ENCODE measurements at places on chromosomes 11 and 22. TPM values are rescaled to one million over a fixed set of nuclear protein-coding genes. Genes with fewer than 3 reads are reported as not detected.

ZNF70 gene
- 3.5 TPM for total RNA-seq

NFAM1 gene
- not detected for total RNA-seq

SYT8 gene
- 0.38 TPM for total RNA-seq

JAML gene
- total RNA-seq, result not detected

CEND1 gene
- not detected for total RNA-seq

SMDT1 gene
- 7.8 TPM for total RNA-seq

EIF3F gene
- 302 TPM for total RNA-seq

BAD gene
- total RNA-seq, result 26.3 TPM

PRR33 gene
- not detected for total RNA-seq

ADM gene
- total RNA-seq, result 44.0 TPM

OR52I1 gene
- total RNA-seq, result not detected

CSF2RB gene
- 1.1 TPM for total RNA-seq

TMEM191B gene
- total RNA-seq, result 0.60 TPM

KRTAP5-1 gene
- total RNA-seq, result not detected

FDX1 gene
- total RNA-seq, result 8.5 TPM

OR5I1 gene
- total RNA-seq, result not detected

GAL3ST3 gene
- 0.38 TPM for total RNA-seq

KRTAP5-11 gene
- not detected for total RNA-seq

TSKU gene
- 6.2 TPM for total RNA-seq

SLC1A2 gene
- 71.1 TPM for total RNA-seq

DGAT2 gene
- total RNA-seq, result 0.60 TPM

PRPF19 gene
- total RNA-seq, result 36.8 TPM

FAM227A gene
- 2.2 TPM for total RNA-seq

C11orf42 gene
- not detected for total RNA-seq

CASP5 gene
- total RNA-seq, result not detected

ATG13 gene
- 82.1 TPM for total RNA-seq

TNNI2 gene
- total RNA-seq, result not detected

SCGB2A2 gene
- total RNA-seq, result not detected

KIAA1671 gene
- 17.3 TPM for total RNA-seq

C1QTNF5 gene
- 11.6 TPM for total RNA-seq

FGF3 gene
- total RNA-seq, result not detected

UPK3A gene
- not detected for total RNA-seq

SHANK2 gene
- total RNA-seq, result 0.30 TPM

KCNQ1OT1 gene
- 2.1 TPM for total RNA-seq

MS4A8 gene
- total RNA-seq, result not detected

OR8A1 gene
- not detected for total RNA-seq

GPR83 gene
- total RNA-seq, result not detected

MAJIN gene
- not detected for total RNA-seq

RIMBP3B gene
- not detected for total RNA-seq

CLTCL1 gene
- 12.0 TPM for total RNA-seq

ELMOD1 gene
- total RNA-seq, result 8.1 TPM

MUC6 gene
- total RNA-seq, result not detected

ADAMTS8 gene
- total RNA-seq, result 0.23 TPM

RIMBP3C gene
- total RNA-seq, result 0.15 TPM

OR52H1 gene
- total RNA-seq, result 0.38 TPM

SF1 gene
- total RNA-seq, result 47.5 TPM

ZNF280A gene
- not detected for total RNA-seq

CLCF1 gene
- total RNA-seq, result 3.9 TPM

HBE1 gene
- total RNA-seq, result not detected

TMEM86A gene
- 0.47 TPM for total RNA-seq

OR52N4 gene
- total RNA-seq, result not detected

C11orf21 gene
- not detected for total RNA-seq

OR52E8 gene
- total RNA-seq, result not detected
